ENCODE measurements at places on chromosomes 5 and 9.

DNA sequence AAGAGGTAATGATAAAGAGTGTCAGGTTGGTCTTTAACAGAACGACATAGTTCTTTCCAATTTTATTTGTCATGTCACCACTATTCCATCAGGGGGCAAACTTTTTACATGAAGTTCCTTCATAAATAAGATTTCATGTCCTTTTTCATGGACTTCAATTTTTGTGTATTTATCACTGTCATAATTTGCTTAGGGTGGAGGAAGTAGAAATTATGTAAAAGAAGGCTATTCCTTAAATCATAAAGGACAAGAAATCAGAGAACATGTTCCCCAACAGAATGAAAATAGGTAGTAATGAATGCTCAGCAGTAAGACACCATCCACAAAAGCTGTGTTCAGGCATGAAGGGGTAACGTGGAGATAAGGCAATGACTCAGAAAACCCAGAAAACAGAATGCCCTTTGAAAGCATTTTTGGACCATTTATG, 72.7 kb downstream of the ZFAND5 start:
- DNase-seq, result no peak

- no peak for DNase-seq
These were observed 15.1 kb downstream of the RASGEF1C start for GRCh38 chr5:180193749-180194375.

- no peak for DNase-seq
These were observed 199.6 kb downstream of the DCP2 start for GRCh38 chr5:113176196-113176595.

- DNase-seq, result peak; percentile 74
These were observed 54.9 kb downstream of the DUSP1 start for GRCh38 chr5:172715931-172716682.

DNA sequence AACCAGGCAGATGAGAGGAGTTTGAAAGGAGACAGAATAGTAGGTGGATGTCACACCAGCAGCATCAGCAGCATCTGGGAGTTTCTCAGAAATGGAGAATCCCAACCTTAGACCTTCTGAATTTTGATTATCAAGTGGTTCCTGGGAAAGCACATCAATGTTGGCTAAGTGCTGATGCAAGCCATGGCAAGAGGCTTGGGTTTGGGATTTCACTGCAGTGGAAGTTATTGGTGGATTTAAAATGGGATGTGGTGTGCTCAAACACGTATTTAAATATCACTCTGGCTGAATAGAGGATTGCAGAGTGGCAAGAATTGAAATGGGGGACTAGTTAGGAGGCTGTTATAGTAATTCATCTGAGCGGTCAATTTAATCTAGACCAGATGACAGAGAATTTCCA, 387.8 kb upstream of the WWC1 start:
- DNase-seq, result no peak
